Breast epithelium (tissue), 4 donors: ENCODE measurements at places on chromosomes 6 and 20.
A peak's percentile ranks its signal among the peaks of the same experiment; 100 is the strongest.

DNA sequence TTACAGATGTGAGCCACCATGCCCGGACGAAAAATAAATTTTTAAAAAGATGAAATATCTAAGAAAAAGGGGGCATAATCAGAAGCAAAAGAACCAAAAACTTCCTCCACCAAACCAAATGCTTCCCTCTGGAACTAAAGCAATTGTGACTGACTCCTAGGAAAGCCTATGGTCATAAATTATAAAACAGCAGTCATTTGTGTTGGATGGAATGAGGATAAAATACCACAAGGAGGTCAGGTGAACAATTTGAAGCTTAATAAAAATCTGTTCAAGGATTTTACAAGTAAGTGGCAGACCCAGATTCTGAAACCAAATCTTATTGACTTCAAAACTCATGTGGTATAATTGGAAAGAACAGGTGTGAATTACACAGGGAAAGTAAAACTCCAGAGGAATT is 114.5 kb downstream of the KIF13A start:
- H3K27ac ChIP-seq = no peak overlapping the region
- H3K27me3 ChIP-seq = no peaks in the 10 kb centered on the region
- no peak overlapping the region for H3K4me3 ChIP-seq
- no peaks in the 10 kb centered on the region for H3K36me3 ChIP-seq
- H3K4me1 ChIP-seq = no peaks in the 10 kb centered on the region

GRCh38 chr6:137707590-137708360 is 159.3 kb upstream of the TNFAIP3 start:
- no peaks in the 10 kb centered on the region for H3K36me3 ChIP-seq
- no peaks in the 10 kb centered on the region for H3K4me1 ChIP-seq
- DNase-seq = no peak
- H3K4me3 ChIP-seq = peak overlapping the region; percentile 51
- no peaks in the 10 kb centered on the region for H3K27me3 ChIP-seq
- H3K27ac ChIP-seq = no peak overlapping the region

DNA sequence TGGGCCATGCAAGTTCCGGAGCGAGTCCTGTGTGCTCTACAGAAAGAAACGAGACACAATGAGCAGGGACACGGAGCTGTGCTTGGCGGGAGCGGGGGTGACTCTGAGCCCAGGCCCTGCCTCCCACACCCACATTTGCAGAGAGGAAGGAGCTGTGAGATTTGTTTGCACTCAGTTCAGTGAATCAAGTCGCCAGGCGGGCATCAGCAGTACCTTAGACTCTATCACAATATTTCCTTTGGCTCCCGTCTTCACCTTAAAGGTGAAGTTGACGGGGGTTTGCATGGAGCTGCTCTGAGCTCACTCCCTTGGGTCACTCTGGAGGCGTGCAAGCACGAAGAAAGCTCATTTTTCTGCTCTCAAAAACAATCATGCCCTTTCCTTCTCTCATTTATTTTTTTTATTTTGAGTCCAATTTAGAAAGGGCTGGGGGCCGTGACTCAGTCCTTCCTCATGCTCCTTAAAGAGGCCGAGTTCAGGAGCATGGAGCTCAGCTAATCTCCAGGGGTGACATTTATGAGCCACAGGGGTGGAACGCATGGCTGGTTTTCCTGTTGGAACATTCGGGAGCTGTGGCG is 188.2 kb downstream of the NFATC2 start:
- no peaks in the 10 kb centered on the region for H3K27me3 ChIP-seq
- no peak overlapping the region for H3K27ac ChIP-seq
- H3K36me3 ChIP-seq = no peaks in the 10 kb centered on the region
- DNase-seq = no peak
- no peaks in the 10 kb centered on the region for H3K4me1 ChIP-seq

DNA sequence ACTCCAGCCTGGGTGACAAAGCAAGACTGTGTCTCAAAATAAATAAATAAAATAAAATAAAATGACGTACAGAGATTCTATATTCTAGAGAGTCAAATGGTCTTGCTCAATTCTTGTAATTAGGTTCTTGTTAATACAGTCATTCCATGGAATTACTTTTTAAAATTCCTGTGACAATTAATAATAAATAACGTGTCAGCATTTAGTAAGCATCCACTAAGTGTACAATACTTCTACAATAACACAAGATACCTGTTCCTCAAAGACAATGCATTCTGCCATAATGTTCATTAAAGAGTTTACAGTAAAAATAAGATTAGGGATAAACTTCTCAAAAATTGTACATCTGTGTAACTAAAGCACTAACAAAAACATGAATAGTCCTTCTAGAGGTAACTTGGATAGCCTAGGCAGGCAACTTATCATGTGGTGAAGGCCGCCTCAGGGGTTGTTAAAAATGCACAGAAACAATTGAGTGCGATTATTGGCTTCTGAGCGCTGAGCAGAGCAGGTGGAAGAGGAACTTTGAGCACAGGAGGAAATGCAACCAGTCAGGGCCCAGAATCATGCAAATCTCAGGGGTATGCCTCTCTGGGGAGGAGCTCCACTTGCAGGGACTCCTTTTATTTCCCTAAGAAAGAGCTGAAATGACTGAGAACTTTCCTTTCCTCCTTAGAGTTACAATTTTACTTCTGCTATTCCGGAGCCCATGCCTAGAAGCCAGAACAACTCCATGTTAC is 37.1 kb downstream of the QRSL1 start:
- H3K4me1 ChIP-seq = no peaks in the 10 kb centered on the region
- H3K27me3 ChIP-seq = no peaks in the 10 kb centered on the region
- DNase-seq = no peak
- H3K27ac ChIP-seq = no peak overlapping the region
- H3K36me3 ChIP-seq = no peaks in the 10 kb centered on the region
- no peak overlapping the region for H3K4me3 ChIP-seq

- H3K4me1 ChIP-seq = no peaks in the 10 kb centered on the region
- DNase-seq = no peak
- no peak overlapping the region for H3K4me3 ChIP-seq
- H3K27ac ChIP-seq = no peak overlapping the region
Observed at GRCh38 chr20:51199920-51200319, 177.0 kb upstream of the KCNG1 start.
